Activated CD4-positive, alpha-beta T cell treated with anti-CD3 and anti-CD28 coated beads, Interleukin-2, amount 50 U/mL, for 48 hours (primary cell): ENCODE measurements at places on chromosomes 3 and 15.

DNA sequence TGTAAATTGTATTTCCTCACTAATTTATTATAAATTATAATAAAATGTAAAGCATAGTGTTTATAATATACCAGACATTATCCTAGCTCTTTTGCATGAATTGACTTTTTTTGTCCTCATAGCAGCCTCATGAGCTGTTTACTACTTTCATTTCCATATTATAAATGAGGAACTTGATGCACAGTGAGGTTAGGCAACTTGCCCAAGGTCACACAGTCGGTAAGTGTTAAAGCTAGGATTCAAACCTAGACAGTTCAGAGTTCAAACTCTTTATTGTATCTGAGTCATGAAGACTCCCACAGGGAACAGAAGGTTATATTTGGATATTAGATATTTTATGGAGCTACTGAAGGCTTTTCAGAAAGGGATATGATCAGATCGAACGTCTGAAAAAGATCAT, 322.2 kb upstream of the SATB1 start:
- no peak for DNase-seq

GRCh38 chr15:63169788-63170187, 12.5 kb upstream of the RPS27L start:
- no peak for DNase-seq

DNA sequence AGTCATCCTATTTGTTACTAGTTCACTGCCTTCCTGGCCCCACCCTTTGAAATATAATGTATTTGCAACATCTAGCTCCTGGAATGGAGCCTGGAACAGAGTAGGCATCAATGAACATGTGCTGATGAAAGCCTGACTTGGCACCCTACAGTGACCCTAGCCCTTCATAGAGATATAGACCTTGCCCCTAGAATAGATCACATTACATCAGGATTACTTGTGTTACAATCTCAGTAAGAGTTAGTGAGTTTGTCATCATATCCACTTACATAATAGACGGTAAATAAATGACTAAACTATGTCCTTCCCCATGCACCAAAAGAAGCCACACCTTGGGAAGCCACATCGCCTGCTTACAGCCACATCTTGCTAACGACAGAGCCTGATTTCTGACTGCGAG, 110.5 kb upstream of the WNT5A start:
- DNase-seq: no peak

DNA sequence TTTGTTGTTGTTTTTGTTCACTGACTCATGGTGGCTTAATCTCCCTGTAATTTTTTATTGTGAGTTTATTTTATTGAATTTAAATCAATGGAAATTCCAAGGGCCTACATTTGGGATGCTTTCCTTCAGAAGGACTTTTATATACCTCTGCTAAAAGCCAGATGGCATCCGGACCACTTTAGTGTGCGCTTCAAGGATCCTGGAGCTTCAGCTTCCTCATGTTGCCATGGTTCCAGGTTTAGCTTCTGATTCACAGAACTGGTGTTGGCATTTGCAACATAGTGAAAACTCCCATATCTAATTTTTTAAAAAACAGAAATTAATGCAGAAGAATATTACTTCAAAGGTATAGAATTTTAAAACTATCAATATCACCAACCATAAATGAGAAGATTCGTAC, 8.5 kb upstream of the HACD2 start:
- DNase-seq: no peak

DNA sequence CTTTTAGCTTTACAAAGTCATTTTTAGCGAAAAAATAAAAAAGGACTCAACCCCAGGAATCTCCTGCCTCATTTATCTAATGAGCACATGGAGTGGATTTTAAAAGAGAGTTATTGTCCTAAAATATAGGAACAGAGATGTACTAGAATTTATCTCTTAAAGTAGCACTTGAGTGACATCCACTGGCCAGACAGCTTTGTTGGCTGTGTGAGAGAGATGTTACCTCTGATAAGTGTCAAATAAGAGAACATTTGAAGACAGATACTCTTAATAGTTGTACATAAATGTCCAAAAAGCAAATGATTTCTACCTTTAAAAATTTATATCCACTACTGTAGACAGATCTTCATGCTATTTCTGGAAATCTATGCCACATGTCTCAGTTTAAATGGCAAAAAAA, 12.3 kb upstream of the MFSD1 start:
- no peak for DNase-seq

- no peak for DNase-seq
Observed at GRCh38 chr15:62520887-62521286, 355.8 kb upstream of the C2CD4B start.

- no peak for DNase-seq
Observed at GRCh38 chr3:46889381-46890110, 12.0 kb downstream of the PTH1R start.

DNA sequence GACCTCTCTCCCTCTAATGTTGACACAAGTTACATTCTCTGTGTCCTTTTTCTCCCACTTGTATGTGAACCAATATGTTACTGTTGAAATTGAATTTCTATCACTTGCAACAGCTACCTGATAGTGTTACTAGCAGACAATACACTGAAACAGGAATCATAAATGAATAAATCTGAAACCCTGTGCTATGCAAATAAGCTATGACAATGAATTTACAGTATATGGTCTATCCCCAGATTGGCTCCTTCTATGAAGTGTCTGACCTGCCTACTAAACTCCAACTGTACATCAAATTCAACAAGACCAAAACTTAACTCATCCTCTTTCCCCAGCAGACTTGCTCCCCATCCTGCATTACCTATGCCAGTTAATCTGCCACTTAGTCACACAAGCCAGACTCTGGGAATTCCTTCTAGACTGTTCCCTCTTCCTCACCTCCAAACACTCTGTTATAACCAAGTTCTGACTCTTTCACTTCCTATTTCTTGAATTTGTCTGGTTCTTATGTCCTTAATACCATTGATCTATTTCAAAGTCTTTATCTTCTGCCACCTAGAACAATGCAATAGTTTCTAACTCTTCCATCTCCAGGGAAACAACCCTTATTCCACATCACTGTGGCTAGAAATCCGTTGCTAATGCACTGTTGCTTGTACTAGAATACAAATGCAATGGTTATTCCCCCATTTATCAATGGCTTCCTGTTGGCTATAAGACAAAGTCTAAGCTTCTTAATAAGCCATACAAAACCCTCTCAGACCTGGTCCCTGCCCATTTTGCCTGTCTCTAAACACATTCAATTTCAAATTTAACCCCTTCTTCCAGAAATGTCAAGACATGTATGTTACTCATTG, 13.4 kb upstream of the ZNF639 start:
- no peak for DNase-seq

DNA sequence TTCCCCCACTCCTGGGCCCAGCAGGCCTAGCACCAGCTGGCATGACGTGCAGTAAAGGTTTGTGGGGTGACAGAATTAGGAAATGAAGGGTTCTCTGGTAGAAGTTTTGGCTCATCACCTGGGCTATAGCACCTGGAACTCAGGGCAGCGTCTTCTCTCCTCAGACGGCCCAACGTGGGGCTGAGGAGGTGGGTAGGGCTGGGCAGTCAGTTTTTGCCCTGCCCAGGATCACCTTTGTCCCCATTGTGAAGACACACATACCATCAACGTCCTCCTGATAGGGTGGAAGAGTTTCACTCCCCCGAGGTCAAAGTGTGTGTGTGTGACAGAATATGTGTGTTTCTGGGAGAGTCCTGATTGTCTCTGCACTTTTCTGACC, 12.1 kb downstream of the KBTBD13 start:
- no peak for DNase-seq

DNA sequence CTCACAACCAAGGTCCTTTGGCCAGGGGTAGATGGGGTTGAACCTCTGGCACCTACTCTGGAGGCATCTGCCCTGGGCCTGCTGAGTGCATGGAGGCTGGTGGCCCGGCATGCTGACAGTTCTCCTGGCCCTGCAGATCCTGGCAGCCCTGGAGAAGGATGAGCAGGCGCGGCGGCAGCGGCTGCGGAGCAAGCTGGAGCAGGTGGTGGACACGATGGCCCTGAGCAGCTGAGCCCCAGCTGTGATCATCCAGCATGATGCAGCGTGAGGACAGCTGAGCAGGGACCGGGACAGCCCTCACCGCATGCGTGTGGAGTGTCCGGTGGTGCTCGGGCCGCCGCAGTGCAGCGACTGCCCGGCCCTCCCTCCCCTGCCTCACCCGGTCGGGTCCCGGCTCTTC, 50.9 kb downstream of the PLXNA1 start:
- no peak for DNase-seq

GRCh38 chr3:52534281-52535183, 875 bp upstream of the NT5DC2 start:
- no peak for DNase-seq

- DNase-seq: no peak
Observed at GRCh38 chr15:69930754-69931153, 167.0 kb downstream of the TLE3 start.

- DNase-seq: no peak
Observed at GRCh38 chr15:89845305-89845893, 30.7 kb upstream of the ANPEP start.

DNA sequence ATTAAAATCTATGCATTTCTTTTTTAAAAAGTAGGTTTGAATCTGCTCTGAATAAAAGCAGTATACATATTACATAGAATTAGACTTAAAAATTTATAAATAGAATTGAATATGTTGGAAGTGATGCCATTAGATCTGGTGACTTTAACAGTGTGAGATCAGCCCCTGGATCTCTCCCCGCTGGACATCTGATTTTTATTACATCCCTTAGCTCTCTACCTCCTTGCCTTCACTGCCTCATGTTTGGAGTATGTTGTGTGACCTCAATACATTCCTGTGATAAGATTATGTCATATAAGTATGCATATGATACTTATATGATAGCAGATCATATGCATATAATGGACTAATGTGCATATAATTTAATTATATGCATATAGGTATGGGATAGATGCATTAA, 643.4 kb upstream of the NR2F2 start:
- DNase-seq: no peak

DNA sequence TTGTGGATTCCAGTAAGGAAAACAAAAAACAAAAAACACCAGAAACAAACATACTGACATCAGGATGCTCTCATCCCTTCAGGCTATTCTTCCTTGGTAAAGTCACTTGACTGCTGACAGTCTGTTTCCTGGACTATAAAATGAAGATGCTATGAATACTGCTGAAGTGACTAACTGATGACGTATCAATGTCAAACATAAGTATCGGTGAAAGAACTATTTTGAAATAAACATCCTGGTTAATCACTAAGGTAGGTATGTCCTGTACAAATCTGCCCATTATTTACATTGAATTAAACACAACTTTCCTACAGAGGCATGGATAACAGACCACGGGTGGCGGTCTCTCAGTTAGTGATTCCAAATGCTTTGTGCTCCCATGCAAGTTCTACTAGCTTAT, 45.9 kb downstream of the CHAC1 start:
- DNase-seq: no peak

DNA sequence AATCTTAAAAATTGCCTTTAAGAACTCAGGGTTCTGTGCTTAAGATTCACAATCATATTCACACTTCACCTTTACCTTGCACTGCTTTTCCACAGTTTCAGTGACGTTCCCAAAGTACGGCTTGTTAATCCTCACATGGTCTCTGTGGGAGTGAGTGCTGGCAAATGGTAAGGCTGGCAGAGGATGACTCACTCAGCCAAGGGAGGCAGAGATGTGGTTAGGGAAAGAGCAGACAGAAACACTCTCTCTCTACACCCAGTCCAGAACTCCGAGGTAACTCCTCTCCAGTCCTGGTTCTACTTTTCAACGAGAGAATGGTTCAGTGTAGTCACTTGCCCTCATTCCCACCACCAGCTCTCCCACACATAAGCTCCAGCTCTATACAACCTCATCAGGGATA, 33.1 kb downstream of the RASGRP1 start:
- DNase-seq: no peak

DNA sequence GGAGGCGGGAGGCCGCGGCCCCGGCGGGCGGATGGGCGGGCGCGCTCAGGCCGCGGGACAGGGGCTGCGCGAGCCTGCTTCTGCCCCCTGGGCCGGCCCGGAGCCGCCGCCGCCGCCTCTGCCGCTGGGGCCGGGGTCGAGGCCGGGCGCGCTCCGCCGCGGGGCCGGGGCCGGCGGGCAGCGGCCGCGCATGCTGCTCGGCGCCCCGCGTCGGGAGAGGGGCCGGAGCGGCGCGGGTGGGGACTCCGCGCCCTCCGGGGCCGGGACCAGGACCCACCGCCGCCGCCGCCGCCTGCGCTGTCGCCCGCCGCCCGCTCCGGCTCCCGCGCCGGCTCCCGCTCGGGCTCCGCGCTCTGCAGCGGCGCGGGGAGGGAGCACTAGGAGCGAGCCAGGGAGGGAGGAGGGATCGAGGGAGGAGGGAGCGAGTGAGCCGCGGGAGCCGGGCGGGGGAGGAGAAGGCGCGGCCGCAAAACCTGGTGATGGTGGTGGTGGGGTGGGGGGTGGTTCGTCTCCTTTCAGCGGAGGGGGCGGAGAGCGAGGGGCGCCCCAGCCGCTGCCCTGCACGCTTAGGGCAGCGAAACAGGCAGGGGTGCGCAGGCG, at the start of gene LINGO1:
TSS of gene LINGO1 (minus strand) at position 379 of the 600 bp plus-strand sequence. CDS start 597 bp downstream, outside the sequence.
- DNase-seq: no peak

GRCh38 chr3:172065527-172065926, 26.1 kb downstream of the FNDC3B start:
- no peak for DNase-seq

DNA sequence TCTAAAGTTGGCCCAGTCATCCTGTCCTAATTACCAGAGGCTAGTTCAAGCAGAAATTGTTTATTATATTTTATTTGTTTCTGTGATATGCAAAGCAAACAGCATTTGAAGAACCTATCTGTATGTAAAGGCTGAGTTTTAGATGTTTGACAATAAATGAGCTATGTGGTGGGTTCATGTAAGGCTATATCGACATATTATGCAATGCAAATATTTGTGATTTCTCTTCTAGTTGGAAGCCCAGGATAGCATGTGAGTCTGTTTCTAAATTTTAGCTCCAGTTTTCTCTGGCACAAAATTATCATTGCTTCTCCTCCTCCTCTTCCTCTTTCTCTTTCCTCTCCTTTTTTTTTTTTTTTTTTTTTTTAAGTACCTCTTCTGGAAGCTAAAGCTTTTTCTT, 263.2 kb upstream of the LMCD1 start:
- no peak for DNase-seq

GRCh38 chr3:169501061-169501460, 162.5 kb downstream of the MECOM start:
- no peak for DNase-seq

DNA sequence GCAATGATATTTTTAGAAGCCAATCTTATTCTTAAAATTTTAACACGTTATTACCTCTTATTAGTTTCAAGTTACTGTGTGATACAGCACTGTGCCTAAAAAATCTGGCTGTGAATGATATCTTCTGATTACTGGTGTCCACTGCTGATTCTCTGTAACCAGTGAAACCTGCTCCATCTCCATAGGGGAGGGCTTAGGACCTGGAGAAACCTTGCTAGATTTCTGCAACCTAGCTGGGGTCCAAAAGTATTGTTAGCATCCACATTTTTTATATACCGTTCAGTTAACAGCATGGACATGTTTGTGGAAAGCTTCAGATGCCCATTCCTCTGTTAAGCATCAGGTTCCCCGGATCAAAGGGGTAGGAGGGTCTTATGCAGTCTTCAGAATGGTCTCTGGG, 193.9 kb upstream of the TOPAZ1 start:
- DNase-seq: no peak
